ENCODE measurements at places on chromosomes 13 and 19.

GRCh38 chr13:23856008-23856750, 33.0 kb downstream of the MIPEP start:
- DNase-seq: no peak

DNA sequence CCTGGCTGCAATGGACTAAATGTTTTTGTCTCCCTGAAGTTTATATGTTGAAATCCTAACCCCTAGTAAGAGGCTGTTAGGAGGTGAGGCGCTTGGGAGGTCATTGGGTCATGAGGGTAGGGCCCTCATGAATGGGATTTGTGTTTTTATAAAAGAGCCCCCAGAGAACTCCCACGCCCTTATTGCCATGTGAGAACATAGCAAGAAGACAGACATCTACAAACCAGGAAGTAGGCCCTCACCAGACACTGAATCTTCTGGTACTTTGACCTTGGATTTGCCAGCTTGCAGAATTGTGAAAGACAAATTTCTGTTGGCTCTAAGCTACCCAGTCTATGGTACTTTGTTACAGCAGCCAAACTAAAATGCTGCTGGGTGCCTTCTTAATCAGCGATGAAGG, 96.1 kb upstream of the SPATA13 start:
- DNase-seq: no peak

DNA sequence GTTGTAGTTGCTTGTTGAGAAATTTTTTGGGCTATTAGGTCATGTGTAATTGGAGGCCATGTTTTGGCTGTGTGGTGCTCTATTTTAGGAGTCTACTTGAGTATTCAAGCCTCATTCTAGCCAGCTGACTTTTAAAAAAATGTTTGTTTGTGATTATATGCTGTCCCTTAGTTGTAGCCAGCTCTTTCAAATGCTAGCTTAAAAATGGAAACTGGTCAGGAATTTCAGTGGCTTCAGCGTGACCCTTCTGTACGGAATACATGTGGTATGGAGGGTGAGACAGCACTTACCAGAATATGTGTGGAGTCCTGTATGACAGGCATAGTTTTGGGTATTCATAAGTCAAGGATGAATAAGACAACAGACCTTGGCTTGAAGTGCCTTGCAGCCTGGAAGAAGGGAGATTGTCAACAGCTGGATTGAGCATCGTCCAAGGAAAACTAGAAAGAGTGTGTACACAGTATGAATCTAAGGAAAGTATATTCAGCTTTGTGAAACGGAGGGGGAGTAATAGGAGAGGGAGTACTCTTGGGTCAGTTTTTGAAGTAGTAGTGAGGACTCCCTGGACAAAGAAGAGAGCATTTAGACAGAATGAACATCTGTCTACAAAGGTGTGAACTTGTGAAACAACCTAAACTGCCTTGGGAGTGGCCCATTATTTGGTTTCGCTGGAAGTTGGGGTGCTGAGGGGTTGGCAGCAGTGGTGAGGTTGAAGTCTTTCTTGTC, 20.0 kb upstream of the WTIP start:
- DNase-seq: no peak

GRCh38 chr13:73933795-73934194, 200.4 kb downstream of the KLF12 start:
- no peak for DNase-seq

- no peak for DNase-seq
These were observed 13.5 kb upstream of the TLE5 start for GRCh38 chr19:3075605-3076431.

GRCh38 chr13:77521595-77522367, 13.7 kb upstream of the SCEL start:
- DNase-seq: no peak

DNA sequence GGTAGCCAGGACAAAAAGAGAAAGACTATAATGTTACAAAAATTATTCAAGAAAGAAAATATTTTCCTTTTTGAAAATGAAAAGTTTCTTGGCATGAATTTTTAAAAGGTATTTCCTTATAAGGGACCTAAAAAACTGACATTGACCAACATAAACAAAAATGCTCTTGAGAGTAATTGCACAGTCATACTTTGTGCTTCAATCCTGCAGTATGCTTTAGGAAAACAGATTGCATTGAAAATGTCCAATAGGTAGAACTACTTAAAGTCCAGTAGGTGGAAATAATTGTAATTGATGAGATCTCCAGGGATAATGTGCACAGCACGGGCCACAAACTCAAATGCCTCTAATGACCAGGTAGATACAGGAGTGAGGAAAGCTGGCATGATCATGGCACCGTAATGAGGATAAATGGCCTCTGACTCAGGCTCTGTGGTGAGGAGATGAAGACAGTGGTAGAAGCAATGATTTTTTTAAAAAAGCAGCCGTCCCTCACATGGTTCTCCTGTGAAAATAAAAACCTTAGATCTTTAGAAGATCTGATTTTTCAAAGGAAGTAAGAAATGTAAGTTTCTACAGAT, 278.0 kb downstream of the ITGBL1 start:
- DNase-seq: no peak

DNA sequence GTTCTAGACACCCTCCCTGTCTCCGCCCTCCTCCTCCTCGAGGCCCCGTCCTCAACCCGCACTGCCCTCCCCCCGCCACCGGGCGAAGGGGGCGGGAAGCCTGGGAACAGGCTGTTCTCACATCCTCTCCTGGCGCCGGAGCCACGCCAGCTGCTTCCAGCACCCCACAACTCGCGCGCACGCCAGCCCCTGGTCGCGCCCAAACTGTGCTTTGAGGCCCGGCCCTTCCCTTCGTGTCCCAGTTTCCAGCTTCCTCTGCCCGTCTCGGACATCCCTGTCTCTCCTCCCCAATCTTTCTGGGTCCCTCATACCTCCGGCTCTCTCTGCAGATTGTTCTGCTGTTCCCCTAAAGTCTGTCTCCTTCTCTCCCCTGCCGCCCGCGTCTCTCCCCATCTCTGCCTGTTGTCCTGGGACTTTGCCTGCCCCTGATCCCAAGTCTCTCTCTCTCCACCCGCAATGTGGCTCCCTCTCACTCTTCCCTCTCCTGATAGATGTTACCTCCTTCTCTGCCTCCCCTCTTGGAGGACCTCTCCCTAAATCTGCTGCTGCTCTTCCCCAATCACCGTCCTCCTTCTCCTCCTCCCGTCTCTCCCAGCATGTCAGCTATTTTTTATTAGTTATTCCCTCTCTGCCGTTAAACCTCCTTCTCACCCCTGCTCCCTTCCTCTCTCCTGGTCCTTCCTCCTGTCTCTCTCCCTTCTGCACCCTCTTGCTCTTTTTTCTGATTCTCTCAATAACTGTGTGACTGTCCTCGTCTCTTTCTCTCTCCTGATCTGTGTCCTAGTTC, 14.2 kb downstream of the DPF1 start:
- DNase-seq: no peak

DNA sequence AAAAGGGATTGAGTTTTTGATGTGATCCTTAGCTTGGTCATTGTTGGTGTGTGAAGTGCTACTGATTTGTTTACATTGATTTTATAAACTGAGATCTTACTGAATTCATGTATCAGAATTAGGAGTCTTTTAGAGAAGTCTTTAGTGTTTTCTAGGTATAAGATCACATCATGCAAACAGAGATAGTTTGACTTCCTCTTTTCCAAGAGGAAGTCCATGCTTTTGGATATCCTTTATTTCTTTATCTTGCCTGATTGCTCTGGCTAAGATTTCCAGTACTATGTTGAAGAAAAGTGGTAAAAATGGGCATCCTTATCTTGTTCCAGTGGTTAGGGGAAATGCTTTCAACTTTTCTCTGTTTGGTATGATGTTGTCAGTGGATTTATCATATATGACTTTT, 561.2 kb upstream of the SLITRK1 start:
- no peak for DNase-seq

- no peak for DNase-seq
These were observed 6.7 kb upstream of the CHERP start for GRCh38 chr19:16548956-16549355.

DNA sequence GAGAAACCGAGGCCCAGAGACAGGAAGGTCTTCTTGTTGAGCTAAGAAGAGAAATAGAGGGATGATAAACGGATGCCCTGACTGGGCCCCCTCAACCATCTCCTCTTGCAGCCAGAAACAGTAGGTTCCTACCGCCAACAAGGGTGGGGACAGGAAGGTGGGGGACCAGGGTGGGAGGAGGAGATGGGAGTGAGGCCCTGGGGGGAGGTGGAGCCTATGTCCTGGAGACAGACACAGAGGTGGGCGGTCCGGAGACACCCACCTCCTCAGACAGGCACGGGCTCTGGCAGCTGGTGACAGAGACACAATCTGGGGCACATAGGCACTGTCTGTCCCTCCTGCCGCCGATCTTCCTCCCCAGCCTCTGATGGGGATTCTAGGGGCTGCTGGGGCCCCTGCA, 16.9 kb downstream of the GADD45B start:
- no peak for DNase-seq

DNA sequence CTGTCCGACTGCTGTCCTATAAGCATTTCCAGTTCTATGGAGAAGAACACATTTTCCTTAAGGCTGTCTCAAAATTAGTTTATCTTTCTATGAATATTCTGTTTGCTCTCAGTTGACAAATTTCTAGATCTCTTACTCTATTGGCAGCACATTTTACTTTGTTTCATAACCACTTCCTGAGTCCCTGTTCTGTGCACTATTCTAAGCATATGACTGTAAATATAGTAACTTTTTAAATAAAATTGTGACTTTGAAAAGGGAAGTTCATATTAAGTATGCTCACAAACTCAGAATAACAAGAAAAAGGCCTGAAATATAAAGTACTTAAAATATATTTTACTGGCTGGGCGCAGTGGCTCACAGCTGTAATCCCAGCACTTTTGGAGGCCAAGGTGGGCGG, 56.5 kb upstream of the HTR2A start:
- no peak for DNase-seq

DNA sequence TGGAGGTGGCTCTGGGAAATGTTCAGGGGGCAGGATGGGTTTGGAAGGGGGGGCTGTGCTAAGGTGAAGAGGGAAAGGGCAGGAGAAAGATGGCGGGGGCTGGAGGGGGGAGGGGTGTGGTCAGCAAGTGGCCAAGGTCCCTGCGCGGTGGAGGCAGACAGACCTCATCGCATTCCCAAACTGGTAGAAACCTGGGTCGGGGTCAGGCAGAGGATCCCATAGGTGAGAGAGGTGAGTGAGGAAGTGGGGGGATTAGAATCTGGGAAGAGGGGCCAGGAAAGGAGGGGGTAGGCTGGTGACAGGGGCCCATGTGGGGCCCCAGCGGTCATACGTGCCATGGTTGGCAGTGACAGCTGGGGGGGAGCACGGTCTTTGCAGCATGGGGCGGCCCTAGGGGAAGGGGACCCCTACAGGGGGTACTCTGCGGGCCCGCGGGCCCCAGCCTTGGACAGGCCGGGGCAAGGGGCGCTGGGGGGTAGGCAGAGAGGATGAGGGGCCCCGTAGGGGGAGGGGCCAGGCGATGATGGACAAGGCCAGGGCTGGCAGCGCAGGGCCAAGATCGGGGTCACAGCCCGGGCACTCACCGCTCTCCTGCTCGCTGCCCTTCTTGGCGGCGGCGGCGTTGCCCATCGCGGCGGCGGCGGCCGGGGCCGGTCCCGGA, 514 bp downstream of the PRKACA start:
- no peak for DNase-seq

DNA sequence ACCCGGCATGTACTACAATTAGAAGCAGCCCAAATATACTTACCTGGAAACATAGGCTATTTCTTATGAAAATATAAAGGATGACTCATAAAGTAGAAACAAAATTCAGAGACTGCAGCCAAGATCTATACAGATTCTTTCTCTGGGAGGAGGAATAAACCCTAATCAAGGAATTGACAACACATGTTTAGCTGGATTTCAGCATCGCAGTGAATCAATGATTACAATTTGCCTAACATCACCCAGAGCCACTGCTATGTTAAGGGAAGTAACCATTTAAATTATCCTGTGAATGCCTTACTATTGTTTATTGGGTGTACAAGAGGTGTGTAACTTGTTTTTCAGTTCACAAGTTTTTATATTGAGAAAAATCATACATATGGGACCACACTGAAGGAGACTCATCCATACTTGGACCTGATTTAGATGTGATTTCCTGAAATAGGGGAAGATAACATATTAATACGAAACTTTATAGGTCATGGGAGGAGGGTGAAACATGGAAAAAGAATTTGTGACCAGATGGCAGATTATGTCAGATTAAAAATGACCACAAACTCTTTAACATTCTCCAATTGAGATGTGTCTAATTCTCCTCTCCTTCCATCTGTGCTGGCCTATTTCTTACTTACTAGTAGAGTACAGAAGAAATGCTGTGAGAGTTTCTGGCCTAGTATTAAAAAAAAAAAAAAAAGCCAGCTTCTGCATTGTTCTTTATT, 1168.4 kb downstream of the SLITRK1 start:
- DNase-seq: no peak

GRCh38 chr19:46373491-46374359, 26.8 kb downstream of the PPP5C start:
- peak; percentile 11 for DNase-seq

DNA sequence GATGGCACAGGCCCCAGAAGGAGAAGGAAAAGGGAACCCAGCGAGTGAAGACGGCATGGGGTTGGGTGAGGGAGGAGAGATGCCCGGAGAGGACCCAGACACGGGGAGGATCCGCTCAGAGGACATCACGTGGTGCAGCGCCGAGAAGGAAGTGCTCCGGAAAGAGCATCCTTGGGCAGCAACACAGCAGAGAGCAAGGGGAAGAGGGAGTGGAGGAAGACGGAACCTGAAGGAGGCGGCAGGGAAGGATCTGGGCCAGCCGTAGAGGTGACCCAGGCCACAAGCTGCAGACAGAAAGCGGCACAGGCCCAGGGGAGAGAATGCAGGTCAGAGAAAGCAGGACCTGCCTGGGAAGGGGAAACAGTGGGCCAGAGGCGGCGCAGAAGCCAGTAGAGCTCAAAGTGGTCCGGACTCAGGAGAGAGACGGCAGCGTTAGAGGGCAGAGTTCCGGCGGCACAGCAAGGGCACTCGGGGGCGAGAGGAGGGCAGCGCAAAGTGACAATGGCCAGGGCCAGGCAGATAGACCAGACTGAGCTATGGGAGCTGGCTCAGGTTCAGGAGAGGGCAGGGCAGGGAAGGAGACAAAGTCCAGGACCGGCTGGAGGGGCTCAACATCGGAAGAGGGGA, 1.1 kb downstream of the PPP1R12C start:
- DNase-seq: no peak

DNA sequence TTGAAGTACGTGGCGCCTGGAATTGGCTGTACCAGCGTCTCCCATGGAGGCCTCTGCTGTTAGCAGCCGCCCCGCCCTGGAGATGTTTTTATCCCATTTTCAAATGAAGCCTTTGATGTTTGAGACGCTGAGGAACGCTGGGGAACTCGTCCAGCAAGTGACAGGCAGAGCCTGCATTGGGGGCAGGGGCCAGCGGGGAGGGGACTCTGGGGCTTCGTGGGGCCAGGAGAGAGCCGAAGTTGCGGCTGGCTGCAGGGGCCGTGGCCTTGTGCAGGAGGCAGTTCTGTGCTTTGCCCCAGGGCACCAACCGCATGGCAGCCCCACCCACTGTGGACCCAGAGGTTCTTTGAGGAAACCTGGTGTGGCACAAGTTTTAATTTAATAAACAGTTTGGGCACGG, 13.5 kb downstream of the SPPL2B start:
- no peak for DNase-seq

- DNase-seq: no peak
These were observed 47.1 kb downstream of the ZNF568 start for GRCh38 chr19:36963280-36963679.

Measured in NCI-H1436 treated with DMSO at 0.1 percent for 48 hours (cell line).